ENCODE measurements at places on chromosomes 4 and X. TPM values are rescaled to one million over a fixed set of nuclear protein-coding genes. Genes with fewer than 3 reads are reported as not detected.

The PNMA6A gene
- not detected for total RNA-seq

The ATP11C gene
- total RNA-seq: 44.3 TPM

The SERPINA7 gene
- total RNA-seq: not detected

The TEX13D gene
- total RNA-seq: not detected

The C4orf50 gene
- not detected for total RNA-seq
